ENCODE measurements at places on chromosomes 6 and 20.

GRCh38 chr6:136415351-136416007 lies 125.8 kb upstream of the BCLAF1 start:
- no peak overlapping the region for H3K27ac ChIP-seq
- H3K27me3 ChIP-seq, result no peaks in the 10 kb centered on the region
- peaks cover 3% of the 10 kb centered on the region for H3K36me3 ChIP-seq
- H3K4me1 ChIP-seq, result no peaks in the 10 kb centered on the region
- H3K4me3 ChIP-seq, result no peak overlapping the region
- no peak for DNase-seq

- H3K4me3 ChIP-seq, result no peak overlapping the region
- H3K36me3 ChIP-seq, result peaks cover 15% of the 10 kb centered on the region
- peaks cover 11% of the 10 kb centered on the region for H3K4me1 ChIP-seq
- no peaks in the 10 kb centered on the region for H3K27me3 ChIP-seq
Measured at GRCh38 chr6:34650823-34651222, 45.7 kb downstream of the ILRUN start.

DNA sequence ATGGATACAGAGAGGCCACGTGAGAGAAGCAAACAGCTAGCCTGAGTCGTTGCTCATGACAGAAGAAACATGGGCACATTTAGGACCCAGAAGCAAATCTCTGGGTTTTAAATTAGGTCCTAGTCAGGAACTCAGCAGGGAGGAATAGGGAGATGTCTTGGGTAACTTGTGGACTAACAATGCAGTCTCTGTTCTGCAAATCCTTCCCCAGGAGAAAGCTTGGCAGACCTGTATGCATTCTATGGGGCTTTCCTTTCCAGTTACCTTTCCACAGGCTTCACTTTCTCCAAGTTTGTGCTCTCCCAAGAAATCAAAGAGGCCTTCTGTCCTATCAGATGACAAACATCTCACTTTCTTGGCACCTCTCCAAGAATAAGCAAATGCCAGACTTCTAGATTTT lies 47.2 kb upstream of the PLCB4 start:
- H3K27me3 ChIP-seq, result no peaks in the 10 kb centered on the region
- no peaks in the 10 kb centered on the region for H3K36me3 ChIP-seq
- DNase-seq, result no peak
- H3K27ac ChIP-seq, result no peak overlapping the region

DNA sequence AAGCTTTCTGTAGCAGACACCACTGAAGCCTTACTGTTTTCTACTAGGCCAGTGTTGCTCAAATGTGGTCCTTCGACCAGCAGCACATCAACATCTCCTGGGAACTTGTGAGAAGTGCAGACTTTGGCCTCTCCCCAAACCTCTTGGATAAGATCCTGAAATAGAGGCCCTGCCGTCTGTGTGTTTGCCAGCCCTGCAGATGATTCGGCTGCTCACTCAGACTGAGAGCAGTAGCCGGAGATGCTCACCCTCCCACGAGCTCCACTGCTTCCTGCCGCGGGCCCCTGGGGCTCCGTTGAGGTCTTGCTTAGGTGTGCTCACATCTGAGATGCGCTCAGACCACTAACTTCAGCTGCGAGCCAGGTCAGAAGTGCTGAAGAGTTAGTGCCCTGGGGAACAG lies 129.5 kb upstream of the SSTR4 start:
- H3K27me3 ChIP-seq, result peaks cover 6% of the 10 kb centered on the region
- H3K27ac ChIP-seq, result no peak overlapping the region
- DNase-seq, result no peak
- H3K4me1 ChIP-seq, result no peaks in the 10 kb centered on the region
- H3K4me3 ChIP-seq, result no peak overlapping the region
- H3K36me3 ChIP-seq, result no peaks in the 10 kb centered on the region

DNA sequence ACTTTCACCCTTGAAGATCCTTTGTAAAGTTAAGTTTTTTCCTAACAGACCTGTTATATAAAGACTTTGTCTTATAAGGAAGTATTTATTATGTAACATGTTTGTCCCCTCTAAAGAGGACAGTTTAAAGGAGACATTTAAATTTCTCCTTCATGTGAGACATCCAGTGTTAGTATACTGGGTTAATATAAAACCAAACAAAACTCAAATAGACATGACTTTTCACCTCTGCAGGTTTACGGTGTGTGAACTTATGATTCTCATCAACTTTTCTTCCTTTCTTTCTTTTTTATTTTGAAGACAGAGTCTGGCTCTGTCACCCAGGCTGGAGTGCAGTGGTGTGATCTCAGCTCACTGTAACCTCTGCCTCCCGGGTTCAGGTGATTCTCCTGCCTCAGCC lies 17.4 kb upstream of the MPC1 start:
- no peak for DNase-seq
- H3K27ac ChIP-seq, result no peak overlapping the region
- no peak overlapping the region for H3K4me3 ChIP-seq
- no peaks in the 10 kb centered on the region for H3K4me1 ChIP-seq
- peaks cover 20% of the 10 kb centered on the region for H3K27me3 ChIP-seq

DNA sequence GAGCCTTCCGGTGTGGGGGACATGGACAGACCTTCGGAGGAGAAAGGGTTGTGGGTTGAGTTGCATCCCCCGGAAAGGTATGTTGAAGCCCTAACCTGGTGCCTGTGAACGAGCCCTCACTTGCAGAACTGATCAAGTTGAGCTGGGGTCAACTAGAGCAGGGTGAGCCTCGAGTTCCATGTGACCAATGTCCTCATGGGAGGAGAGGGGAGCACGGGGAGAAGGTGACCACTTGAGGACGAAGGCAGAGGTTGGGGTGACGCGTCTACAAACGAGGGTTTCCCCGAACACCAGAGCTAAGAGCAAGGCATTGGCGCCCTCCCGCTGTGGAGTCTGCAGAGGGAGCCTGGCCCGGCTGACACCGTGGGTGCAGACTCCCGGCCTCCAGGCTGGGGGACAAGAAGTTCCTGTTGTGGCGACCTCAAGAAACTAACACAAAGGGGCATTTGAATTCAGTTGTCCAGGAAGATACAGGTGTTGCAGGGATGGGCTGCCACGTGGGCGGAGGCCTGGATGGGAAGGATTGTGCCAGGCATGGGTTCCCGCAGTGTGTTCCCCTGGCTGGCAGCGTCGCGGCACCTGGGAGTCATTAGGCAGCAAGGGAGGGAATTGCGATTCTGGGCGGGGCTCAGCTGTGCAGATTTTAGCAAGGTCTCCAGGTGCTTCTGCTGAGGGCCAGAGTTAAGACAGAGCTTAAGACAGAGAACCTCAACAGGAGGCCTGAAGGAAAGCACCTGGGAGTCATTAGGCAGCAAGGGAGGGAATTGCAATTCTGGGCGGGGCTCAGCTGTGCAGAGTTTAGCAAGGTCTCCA lies 20.4 kb upstream of the UNC93A start:
- no peaks in the 10 kb centered on the region for H3K4me1 ChIP-seq
- DNase-seq, result no peak
- peaks cover 5% of the 10 kb centered on the region for H3K27me3 ChIP-seq
- H3K4me3 ChIP-seq, result no peak overlapping the region

GRCh38 chr6:41021832-41022231 lies 17.2 kb downstream of the UNC5CL start:
- no peak overlapping the region for H3K4me3 ChIP-seq
- H3K27me3 ChIP-seq, result no peaks in the 10 kb centered on the region
- no peak overlapping the region for H3K27ac ChIP-seq
- H3K36me3 ChIP-seq, result no peaks in the 10 kb centered on the region

DNA sequence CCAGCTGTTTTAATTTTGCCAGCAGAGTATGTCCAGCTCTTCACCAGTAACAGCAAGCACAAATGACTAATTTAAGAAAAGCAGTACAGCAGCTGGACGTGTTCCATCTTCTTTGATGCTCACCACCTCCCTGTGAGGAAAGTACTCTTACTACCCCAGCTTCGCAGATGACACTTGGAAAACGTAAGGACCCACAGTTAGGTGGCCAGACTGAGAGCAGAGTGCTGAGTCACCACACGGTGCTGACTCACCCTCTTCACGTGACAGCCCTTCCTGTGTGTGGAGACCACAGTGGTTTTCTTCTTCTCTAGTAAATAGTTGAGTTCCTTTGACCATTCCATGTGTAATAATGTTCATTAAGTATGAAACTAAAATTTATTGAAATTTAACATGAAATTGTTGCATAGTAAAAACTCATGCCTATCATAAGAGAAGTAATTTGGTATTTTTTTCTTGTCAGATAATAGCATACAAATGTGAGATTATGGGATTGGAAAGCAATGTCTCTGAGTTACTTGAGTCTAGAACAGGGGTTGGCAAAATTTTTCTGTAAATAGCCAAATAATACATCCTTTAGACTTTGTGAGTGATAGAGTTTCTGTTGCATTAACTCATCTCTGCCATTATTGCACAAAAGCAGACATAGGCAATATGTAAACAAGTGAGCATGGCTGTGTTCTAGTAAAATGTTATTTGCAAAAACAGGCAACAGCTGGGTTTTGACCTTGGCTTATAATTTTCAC lies 76.6 kb downstream of the SLX4IP start:
- peaks cover 65% of the 10 kb centered on the region for H3K4me1 ChIP-seq
- DNase-seq, result peak; percentile 89
- no peak overlapping the region for H3K4me3 ChIP-seq
- no peaks in the 10 kb centered on the region for H3K36me3 ChIP-seq

DNA sequence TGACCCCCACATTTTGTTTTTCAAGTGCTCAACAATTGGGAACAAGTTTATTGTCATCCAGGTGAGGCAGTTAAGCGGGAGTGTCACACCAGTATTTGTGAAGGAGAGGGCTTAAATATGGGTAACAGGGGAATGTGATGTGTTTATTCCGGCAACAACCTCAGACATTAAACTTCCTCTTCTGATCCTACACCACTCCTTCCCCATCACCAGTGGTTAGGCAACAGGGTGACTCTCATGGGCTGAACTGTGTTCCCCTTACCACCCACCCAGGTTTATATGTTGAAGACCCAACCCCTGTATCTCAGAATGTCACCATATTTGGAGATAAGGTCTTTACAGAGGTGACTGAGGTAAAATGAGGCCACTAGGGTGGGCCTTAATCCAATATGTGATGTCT lies 52.1 kb upstream of the RNF182 start:
- no peak overlapping the region for H3K4me3 ChIP-seq
- no peak overlapping the region for H3K27ac ChIP-seq
- peaks cover 12% of the 10 kb centered on the region for H3K4me1 ChIP-seq
- H3K27me3 ChIP-seq, result no peaks in the 10 kb centered on the region

- H3K4me3 ChIP-seq, result peak within 1 kb of the TSS; percentile 75
- peaks cover 7% of the 10 kb centered on the region for H3K27me3 ChIP-seq
- H3K4me1 ChIP-seq, result peaks cover 30% of the 10 kb centered on the region
- H3K36me3 ChIP-seq, result no peaks in the 10 kb centered on the region
Measured at GRCh38 chr6:46491201-46491627, at the start of gene RCAN2. RCAN2 (minus strand) TSS chr6:46491449.

DNA sequence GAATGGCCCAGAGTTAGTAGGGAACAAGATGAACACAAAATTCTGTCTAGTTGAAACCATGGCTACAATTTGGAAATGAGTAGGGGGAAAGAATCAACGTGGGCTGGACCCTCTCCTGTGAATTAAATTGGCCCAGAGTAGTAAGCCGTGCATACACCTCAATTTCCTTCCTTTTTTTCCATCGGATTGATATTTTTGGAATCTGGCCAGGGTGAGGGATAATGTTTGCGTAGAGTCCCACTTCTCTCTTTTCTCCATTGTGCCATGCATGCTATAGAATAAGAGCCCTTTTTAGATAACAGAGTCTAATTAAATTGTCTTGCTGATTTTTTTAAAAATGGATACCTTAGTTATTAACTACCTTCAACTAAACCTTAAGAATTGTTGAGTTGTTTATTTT lies 35.2 kb downstream of the XRN2 start:
- H3K36me3 ChIP-seq, result peaks cover 82% of the 10 kb centered on the region
- no peak overlapping the region for H3K4me3 ChIP-seq
- no peaks in the 10 kb centered on the region for H3K27me3 ChIP-seq

GRCh38 chr6:35013701-35014100 lies 124.6 kb downstream of the ANKS1A start:
- peaks cover 7% of the 10 kb centered on the region for H3K36me3 ChIP-seq
- no peak for DNase-seq
- H3K4me1 ChIP-seq, result peaks cover 49% of the 10 kb centered on the region

DNA sequence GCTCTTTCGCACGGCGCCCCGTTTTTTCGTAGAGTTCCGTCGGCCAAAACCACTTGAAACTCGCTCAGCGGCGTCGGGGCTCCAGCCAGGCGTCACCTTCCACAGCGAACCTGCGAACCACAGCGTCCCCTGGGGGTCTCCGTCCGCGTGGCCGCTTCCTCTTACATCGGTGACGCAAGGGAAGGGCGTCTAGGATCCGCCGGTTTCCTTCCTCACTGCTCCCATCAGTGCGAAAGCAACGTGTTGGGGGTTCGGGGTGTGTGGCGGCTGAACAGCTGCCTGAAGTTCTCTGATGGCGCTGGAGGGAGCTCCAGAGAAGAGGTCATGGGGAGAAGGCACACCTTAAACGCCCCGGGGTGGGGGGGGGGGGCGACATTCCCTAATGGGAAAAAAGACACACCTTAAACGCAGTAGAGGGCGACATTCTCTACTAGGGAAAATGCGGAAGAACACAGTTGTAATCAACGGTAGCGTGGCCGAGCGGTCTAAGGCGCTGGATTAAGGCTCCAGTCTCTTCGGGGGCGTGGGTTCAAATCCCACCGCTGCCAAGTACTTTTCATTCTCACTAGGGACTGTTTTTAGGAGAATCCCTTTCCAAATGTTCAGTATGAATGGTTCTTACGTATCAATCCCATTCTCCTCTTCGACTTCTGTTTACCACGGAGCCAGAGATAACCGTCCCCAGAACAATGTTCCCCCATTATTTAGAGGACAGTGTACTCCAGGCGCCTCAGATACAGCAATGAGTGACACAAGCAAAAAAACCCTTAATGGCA lies 16.4 kb downstream of the ZNF311 start:
- H3K36me3 ChIP-seq, result no peaks in the 10 kb centered on the region
- H3K4me3 ChIP-seq, result peak overlapping the region; percentile 36
- DNase-seq, result no peak

- H3K4me3 ChIP-seq, result no peak overlapping the region
- no peak overlapping the region for H3K27ac ChIP-seq
- DNase-seq, result no peak
- H3K27me3 ChIP-seq, result no peaks in the 10 kb centered on the region
Measured at GRCh38 chr6:21003780-21004541, 469.7 kb downstream of the CDKAL1 start.

GRCh38 chr20:50271612-50272011 lies 81.0 kb downstream of the CEBPB start:
- no peaks in the 10 kb centered on the region for H3K27me3 ChIP-seq
- no peak overlapping the region for H3K27ac ChIP-seq
- no peaks in the 10 kb centered on the region for H3K36me3 ChIP-seq
- no peak overlapping the region for H3K4me3 ChIP-seq
- peaks cover 41% of the 10 kb centered on the region for H3K4me1 ChIP-seq

DNA sequence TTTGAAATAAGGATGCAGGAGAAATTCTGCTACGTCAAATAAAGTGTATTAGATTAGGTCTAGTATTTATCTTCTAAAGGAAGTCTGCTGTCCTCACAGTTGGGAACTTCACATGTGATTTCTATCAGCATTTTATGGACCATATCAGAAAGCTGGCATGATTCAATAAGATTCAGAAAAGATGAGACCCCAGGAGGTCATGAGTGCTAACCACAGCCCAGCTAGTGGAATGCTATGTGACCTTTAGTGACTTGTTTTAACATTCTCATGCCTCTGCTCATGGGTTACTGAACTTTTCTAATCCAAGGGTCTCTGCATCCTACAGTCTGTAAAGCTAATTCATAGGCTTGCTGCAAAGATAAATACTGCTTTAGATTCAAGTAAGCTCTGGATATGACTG lies 150.1 kb downstream of the GMPR start:
- peaks cover 8% of the 10 kb centered on the region for H3K4me1 ChIP-seq
- H3K27ac ChIP-seq, result no peak overlapping the region
- no peaks in the 10 kb centered on the region for H3K27me3 ChIP-seq
- H3K36me3 ChIP-seq, result no peaks in the 10 kb centered on the region
- no peak for DNase-seq
- H3K4me3 ChIP-seq, result no peak overlapping the region

GRCh38 chr6:108001696-108002231 lies 43.8 kb upstream of the SEC63 start:
- peak overlapping the region; percentile 65 for H3K27ac ChIP-seq
- DNase-seq, result no peak
- H3K4me3 ChIP-seq, result no peak overlapping the region
- H3K4me1 ChIP-seq, result peaks cover 12% of the 10 kb centered on the region
- H3K36me3 ChIP-seq, result no peaks in the 10 kb centered on the region

Data from suprapubic skin (tissue), 4 donors.